ENCODE measurements at places on chromosomes 13 and 19.

DNA sequence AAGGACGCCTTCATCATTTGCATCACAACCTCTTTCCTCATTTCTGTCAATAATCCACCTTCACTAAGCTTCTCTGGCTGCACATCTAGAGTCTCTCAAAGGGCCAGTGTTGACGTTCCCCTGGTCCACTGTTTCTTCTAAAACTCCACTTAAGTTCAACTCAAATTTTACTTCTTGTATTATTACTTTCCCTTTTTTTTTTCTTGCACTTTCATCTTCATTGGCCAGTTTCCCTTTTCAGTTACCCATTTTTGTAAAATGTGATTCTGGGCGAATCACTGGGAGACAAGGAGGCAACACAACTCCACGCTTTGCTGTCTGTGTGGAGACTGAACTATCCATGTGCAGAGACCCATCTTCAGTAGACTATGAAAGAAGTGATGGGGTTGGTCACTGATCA is 128.6 kb upstream of the RNF113B start:
- DNase-seq = no peak

- DNase-seq = no peak
Measured at GRCh38 chr19:1302533-1303239, 17.0 kb downstream of the EFNA2 start.

GRCh38 chr13:109301726-109302125 is 484.7 kb downstream of the IRS2 start:
- no peak for DNase-seq

DNA sequence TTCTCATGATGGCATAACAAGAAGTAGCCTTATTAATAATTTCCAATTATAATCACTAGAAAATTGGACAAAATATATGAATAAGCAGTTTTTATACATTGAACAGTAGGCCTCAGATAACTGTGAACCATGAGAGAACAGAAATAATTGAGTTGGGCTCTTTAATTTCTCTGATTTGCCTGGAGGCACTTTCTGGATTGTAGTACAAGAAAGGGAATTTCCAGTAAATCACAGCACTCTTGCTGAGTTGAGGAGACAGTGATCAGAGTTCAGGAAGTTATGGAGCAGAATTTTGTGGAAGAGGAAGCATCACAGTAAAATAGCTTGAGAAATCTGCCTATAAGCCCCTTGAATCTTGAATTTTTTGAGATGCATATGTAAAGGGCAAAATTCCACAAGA is 216.2 kb downstream of the MAB21L1 start:
- no peak for DNase-seq

DNA sequence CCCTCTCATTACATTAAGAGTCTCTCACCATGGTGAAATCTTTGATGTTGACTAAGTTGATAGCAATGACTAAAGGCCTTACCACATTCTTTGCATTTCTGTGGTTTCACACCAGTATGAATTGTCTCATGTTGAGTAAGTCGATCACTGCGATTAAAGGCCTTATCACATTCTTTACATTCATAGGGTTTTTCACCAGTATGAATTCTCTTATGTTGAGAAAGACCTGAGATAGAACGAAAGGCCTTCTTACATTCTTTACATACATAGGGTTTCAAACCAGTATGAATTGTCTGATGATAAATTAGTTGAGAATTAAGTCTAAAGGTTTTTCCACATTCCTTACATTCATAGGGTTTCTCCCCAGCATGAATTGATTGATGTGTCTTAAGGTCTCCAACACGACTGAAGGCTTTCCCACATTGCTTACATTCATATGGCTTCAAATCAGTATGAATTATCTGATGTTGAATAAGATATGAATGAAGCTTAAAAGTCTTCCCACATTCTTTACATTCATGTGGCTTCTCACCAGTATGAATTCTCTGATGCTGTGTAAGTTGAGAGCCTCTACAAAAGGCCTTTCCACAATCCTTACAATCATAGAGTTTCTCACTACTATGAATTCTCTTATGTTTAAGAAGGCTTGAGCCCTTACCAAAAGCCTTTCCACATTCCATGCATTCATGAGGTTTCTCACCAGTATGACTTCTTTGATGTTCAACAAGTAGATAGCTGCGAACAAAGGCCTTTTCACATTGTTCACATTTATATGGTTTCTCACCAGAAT is 45.6 kb downstream of the ZNF283 start:
- DNase-seq = peak; percentile 3

- peak; percentile 63 for DNase-seq
Measured at GRCh38 chr13:93147298-93147645, 79.3 kb upstream of the GPC6 start.

GRCh38 chr13:69872321-69873047 is 235.1 kb upstream of the ATXN8OS start:
- no peak for DNase-seq

DNA sequence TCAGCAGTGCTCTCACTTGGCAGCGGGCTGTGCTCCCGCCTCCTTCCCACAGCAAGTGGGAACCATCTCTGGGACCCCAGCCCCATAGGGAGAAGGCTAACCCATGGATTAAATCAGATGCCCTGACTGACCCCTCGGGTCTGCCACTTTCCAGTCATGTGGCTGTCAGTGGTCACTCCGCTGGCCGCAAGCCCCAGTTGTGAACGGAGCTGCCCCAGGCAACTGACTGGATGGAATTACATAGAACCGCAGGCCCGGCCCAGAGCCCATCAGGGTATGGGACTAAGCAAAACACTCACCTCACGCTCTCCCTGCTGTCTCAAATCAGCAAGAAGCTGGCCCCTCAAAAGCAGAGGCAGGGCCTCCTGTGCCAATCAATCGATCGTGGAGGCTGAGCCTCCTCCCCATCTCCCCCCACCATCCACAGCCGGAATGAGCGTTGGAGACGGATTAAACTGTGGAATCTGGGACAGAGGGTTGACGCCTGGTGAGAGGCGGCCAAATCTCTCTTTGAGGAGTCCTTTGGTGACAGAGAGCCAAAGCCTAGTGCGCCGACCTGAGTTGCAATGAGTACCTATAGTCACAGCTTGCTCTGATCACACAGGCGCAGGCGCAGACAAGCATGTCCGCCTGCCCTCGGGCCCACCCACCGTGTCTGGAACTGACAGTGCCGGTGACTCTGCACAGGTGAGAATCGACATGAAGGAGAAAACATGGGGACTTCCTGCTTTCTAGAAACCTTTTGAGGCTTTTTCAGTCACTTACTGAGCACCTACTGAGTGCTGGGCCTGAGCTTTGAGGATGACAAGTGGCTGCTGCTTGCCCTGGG is 38.7 kb downstream of the PBX4 start:
- DNase-seq = no peak

GRCh38 chr19:49524812-49525455 is 2.9 kb upstream of the RCN3 start:
- no peak for DNase-seq

GRCh38 chr19:12364391-12365235 is 870 bp downstream of the ZNF442 start:
- DNase-seq = peak; percentile 10

DNA sequence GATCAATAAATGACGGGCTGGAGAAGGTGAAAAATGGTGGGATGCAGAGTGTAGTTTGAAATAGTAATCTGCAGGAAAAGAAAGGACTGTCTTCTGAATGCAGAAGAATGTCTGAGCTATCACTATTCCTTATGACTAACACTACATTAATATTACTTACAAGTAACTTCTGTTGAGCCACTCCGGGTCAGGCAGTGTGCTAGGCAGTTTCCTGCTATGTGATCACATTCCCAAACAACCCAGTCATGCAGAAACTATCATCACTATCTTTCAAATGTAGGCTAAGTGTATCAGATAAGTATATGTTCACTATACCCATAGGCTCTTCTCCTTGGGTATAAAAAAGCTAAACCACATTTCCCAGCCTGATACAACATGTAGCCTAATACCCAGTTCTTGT is 6.6 kb downstream of the ZNF599 start:
- DNase-seq = no peak

- no peak for DNase-seq
Measured at GRCh38 chr19:17860331-17860992, 752 bp downstream of the RPL18A start.

- no peak for DNase-seq
Measured at GRCh38 chr13:19665427-19665859, 32.0 kb downstream of the MPHOSPH8 start.

DNA sequence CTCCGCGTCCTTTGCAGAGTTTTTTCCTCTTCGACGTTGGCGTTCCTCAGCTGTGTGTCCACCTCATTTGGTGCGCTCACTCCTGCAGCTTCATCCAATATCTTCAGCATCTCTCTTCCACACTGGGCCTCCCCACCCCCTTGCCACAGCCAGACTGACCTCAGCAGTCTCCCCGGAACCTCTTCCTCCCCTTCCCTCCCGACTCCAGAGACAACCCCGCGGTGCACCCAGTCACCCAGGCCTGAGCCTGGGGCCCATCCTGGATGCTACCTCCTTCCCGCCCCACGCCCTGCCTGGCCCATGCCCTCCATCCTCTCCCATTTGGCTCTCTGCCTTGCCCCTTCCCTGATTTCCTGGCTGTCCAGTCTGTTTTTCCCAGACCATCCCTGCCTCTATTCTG is 8.1 kb upstream of the C5AR2 start:
- DNase-seq = no peak

GRCh38 chr19:50563597-50563996 is 4.6 kb downstream of the LRRC4B start:
- DNase-seq = no peak

- peak; percentile 55 for DNase-seq
Measured at GRCh38 chr19:18340190-18340989, at the start of gene PGPEP1. Gene PGPEP1, plus strand, starts transcription at chr19:18340598. Its CDS starts 84 bp downstream, at chr19:18340682.
